ENCODE measurements at places on chromosomes 5 and 9.

- no peak for DNase-seq
Measured at GRCh38 chr9:89277043-89277442, 34.0 kb upstream of the CKS2 start.

GRCh38 chr5:172923539-172923938 is 35.7 kb upstream of the RPL26L1 start:
- DNase-seq = no peak

DNA sequence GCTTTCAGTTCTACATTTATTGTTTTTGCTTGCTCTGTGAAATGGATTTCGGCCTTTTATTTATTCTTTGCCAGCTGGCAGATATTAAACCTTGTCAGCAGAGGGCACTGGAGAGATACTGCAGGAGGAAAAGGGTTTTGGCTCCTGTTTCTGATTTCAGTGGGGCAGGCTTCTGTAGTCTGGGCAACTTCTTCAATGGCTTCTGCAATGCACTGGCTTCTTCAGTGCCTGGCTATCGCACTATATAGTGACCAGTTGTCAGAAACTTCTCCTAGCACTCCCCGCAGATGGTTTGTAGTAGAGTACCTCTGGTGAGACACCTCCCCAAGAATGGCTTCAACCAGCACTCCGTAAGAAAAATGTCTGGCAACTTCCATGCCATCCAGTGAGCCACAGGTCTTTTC is 3.2 kb upstream of the NFX1 start:
- DNase-seq = no peak

- no peak for DNase-seq
Measured at GRCh38 chr9:30723656-30724055, 1660.8 kb upstream of the ACO1 start.

DNA sequence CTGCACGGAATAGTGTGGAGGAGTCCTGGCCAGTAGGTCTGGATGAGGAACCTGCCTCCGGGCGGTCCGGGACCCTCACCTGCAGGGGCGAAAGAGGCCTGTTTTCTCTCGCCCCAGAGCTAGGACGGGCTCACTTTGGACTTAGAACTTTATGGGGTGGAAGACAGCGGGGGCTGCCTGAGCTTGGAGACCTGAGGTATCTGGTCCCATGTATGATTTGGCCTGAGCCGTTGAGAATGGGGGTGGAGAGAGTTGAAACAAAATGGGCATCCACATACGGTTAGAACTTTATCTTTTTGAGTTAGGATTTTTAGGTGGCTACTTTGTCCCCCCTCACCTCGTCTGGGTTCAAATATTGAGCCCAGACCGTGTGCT is 681 bp upstream of the ETF1 start:
- DNase-seq = peak; percentile 90

DNA sequence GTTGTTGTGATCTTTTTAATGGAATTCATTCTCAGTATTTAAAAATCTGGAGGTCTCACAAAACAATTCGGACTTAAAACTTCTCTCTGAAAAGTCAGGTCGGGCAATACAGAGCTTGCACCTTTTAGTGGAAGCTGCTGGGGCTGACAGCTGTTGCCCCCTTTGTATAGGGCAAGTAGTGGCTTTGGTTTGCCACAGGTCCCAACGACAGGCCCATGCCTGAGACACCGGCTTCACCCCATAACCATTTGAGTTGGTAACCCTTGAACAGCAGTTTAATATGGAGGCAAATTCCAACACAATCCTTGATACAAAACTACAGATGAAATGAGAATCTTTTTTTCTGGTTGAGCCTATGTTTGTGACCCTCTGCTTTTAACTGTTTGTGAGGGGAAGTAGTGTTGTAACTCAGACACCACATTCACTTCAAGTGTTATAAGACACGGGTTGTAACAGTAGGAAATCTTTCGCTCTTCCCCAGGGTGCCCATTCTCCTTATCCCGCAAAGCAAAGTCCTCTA is 752 bp upstream of the GLRX start:
- DNase-seq = no peak

DNA sequence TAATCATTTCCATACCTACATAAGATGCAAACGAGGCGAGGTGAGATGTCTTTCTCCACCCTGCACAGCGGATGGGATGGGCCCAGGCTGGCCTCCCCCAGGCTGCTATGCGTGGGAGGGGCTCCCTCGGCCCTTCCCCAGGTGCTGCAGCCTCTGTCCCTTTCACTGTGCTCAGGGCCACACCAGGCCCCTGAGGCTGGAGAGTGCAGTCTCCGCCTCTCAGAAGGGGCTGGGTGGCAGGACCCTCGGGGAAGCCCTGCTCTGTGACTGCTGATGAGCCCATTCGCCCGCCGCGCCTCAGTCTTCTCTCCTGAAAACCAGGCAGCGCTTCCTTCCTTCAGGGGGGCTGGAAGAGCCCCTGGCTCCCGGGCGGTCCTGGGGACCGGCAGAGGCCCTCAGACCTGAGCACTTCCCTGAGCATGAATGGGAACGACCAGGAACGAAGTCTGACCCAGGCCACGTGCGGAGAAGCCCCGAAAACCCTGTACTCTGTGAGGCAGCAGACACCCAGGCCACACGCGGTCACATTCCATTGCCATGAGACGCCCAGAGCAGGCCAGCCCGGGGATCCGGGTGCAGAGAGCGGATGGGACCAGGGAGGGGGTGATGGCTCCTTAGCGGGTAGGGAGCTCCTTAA is 21.9 kb upstream of the NOTCH1 start:
- no peak for DNase-seq

DNA sequence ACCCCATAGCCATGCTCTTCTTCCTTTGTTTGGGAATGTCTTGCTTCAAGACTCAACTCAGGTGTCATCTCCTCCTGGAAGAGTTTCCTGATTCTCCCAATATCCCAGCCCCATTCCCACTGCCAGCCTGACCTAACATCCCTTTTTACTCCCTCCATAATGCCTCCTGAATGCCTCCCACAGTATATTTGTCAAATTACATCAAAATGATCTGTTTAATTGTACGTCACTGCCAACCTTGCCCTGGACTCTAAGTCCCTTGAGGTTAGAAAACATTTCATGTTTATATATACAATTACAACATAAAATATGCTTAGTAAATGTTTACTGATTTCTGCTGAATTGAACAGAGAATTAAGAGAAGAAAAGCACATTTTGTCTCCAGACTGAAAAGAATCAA is 301.6 kb upstream of the PDE4D start:
- no peak for DNase-seq

DNA sequence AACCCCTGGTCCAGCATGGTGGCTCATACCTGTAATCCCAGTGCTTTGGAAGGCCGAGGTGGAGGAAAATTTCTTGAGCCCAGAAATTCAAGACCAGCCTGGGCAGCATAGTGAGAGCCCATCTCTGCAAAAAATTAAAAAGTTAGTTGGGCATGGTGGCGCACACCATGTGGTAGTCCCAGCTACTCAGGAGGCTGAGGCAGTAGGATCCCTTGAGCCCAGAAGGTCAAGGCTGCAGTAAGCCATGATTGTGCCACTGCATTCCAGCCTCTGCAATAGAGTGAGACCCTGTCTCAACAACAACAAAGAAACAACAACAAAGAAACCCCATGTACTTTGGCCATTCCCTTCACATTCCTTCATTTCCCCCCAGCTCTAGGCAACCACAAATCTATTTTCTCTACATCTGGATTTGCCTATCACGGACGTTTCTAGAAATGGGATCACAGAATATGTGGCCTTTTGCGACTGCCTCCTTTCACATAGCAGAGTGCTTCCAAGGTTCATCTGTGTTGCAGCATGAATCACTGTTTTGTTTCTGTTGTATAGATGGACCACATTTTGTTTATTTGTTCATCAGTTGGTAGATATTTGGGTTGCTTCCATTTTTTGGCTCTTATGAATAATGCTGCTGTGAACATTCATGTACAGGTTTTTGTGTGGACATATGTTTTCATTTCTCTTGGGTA is 17.9 kb downstream of the MIGA2 start:
- no peak for DNase-seq

- DNase-seq = no peak
Measured at GRCh38 chr9:34143116-34143515, 16.6 kb upstream of the DCAF12 start.

DNA sequence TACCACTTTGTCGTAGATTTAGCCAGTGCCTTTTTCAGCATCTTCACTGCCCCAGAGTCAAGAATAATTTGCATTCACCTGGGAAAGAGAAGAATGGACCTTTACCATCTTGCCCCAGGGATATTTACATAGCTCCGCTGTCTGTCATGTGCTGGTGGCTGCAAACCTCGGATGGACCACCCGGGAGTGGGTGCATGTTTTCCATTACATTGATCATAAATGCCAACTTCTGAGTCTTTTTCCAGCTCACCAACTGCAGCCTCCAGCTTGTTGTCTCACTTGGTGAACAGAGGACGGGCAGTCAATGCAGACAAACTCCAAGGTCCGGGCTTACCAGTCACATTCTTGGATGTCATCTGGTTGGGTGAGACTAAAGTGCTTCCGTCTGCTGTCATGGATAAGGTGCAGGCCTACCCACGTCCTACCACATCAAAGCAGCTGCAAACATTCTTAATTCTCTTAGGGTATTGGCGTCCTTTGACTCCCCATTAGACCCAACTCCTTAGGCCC is 155.8 kb upstream of the APC start:
- DNase-seq = no peak

- DNase-seq = no peak
Measured at GRCh38 chr5:151075698-151076331, 5.0 kb downstream of the TNIP1 start.

DNA sequence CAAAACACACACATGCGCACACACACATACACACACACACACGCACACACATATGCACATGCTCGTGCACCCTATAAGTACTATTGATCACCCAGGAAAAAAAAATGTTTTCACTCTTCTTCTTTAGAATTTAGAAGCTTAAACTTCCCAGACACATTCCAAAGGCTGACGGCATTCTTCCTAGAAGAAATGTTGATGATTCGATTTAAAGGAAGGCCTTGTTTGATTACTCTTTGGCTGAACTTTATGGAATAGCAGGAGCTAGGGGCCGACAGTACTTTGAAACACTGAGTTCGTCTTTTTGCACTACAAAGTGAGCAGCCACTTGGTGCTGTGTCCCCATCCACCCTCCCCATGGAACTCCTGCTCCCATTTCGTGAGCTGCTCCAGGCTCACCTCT is 113.2 kb downstream of the EGFLAM start:
- DNase-seq = no peak

DNA sequence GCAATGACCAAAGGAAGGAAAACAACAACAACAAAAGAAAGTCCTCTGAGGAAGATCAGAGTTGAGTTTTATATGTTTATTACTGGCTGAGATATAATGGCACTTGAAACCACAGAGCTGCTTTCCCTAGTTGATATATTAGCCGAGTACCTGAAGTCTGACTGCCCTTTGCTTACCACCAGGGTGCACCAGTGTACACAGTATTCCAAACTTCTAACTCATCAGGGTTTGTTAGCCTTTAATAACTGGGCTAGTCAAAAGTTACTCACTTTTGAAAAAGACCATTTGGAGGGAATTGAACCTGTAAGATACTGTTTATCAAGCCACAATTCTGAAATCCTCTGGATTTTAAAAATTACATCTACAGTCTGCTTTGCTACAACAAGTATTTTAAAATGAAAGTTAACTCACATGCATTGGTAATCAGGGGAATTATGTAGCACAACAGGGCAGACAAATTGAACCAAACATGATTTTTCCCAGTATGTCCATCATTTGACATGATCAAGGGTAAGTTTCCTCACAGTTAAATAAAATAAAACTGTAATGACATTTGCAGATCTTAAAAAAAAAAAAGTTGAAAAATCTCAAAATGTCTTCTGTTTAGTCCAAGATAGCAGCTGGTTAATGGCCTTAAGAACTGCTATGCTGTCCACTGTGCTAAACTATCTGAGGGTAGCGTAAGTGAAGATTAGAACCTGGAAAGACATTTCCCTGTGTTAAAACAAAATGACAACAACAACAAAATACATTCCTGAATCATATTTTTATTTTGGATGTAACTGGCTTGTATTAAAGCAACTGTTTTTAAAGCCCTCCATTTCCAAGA is 57.3 kb upstream of the C6 start:
- DNase-seq = no peak

- no peak for DNase-seq
Measured at GRCh38 chr9:83007521-83008300, 55.2 kb downstream of the RASEF start.

DNA sequence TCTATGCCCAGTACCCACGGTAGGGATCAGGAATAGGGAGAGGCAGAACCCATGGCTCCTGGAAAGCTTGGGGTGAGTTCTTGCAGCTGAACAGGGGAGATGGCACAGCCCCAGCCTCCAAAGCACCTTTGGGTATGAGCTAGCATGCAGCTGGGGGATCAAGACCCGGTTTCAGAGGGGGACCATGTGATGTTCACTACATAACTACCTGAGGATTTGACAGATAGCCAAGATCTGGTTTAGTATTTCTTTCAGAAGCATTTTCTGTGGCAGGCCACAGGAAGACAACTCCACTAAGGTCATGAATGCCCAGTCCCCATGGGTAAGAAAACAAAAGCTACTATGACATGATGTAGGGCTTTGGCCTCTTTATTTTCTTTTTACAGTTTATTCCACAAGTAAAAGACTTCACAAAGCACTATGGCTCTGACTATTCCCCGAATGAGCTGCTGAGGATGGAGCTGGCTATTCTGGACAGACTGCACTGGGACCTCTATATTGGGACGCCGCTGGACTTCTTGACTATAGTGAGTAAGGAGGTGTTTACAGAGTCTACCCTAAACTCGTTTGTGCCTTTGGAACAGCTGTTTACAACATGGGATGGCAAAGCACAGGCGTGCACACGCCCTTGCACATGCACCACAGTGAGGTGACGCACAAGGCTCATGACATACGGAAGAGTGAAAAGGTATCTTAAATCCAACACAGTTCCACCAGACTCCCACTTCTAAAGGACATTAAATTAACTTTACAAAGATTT is 3.4 kb downstream of the CCNI2 start:
- peak; percentile 50 for DNase-seq

- DNase-seq = no peak
Measured at GRCh38 chr5:9350301-9350797, 195.5 kb downstream of the SEMA5A start.

DNA sequence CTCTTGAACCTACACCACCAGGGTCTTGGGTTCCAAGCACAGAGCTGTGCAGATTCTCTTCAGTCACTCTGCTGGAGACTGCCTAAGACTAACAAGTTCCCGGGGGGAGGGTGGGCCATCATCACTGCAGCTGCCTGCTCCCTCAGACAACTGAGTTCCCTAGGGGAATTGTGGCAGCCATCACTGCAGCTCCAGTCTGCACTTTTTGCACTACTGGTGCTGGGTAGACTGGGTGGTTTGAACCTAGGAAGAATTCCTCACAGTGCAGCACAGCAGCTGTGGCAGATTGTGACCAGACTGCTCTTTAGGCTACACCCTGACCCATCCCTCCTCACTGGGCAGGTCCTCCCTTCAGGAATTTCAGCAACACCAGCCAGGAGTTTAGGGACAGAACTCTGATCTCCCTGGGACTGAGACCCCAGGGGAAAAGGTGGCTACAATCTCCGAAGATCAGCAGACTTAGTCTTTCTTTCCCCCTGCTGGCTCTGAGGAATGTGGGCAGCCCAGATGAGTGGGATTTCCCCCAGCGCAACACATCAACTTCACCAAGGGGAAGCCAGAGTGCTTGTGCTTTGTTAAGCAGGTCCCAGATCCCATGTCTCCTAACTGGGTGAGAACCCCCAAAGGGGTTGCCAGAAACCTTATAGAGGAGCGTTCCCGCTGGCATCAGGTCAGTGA is 30.9 kb upstream of the RGMB start:
- no peak for DNase-seq

All from activated CD8-positive, alpha-beta memory T cell treated with anti-CD3 and anti-CD28 coated beads, Interleukin-2, amount 50 U/mL, for 48 hours (primary cell).